ENCODE measurements at places on chromosomes 12 and 14.

- no peak for DNase-seq
These were observed 31.2 kb downstream of the NUAK1 start for GRCh38 chr12:106107566-106107965.

DNA sequence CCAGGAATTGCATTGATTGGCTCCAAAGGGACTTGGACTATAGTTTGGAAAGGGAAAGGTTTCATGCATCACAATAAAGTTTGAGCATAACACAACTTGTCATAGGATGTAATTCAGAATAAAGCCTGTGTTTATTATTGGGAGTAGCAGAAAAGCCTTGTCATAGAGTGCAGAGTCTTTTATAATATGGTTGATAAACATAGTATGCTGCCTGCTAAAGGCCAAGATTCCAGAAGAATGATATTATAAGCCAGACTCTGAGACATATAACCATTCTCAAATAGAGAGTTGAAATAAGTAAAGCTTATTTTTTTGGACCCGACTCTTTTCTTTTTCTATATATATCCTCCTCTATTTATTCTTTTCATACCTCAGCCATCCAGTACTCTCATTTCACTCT is 207.3 kb downstream of the LRIG3 start:
- no peak for DNase-seq

DNA sequence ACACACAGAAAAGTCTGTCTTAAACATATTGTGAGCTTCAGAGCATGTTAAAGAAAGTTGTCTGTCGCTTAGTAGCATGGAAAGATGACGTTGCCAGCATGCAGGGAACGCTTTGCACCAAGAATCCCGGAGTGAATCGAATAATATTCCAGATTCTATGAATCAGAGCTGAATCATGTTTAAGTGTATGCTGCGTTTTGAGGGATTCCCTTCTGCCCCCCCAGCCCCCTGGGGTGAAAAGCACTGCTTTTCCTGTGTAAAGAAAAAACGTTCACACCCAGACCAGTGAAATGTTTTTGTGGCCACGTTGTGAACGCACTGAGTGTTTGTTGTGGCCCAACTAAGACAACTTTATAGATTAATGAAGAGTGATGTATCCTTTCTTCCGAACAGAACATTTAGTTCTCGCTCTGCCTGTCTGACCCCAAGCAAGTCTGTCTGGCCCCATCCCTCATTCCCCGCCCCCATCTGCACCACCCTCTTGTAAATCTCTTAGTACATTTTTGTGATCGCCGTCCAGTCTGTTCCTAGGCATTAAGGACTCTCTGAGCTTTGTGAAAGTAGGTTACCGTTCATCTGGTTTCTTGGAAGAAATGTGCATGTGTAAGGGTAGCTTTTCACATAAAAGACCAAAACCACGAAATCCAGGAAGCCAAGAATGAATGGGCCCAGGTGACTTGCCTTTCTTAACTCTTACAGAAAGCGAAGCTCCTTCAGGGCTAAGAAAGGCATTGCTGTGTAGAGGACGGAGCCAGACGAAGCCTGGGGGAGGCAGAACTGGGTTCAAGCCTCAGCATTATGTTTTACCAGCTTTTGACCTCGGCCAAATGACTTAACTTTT is 103.0 kb downstream of the SAMD4A start:
- no peak for DNase-seq

DNA sequence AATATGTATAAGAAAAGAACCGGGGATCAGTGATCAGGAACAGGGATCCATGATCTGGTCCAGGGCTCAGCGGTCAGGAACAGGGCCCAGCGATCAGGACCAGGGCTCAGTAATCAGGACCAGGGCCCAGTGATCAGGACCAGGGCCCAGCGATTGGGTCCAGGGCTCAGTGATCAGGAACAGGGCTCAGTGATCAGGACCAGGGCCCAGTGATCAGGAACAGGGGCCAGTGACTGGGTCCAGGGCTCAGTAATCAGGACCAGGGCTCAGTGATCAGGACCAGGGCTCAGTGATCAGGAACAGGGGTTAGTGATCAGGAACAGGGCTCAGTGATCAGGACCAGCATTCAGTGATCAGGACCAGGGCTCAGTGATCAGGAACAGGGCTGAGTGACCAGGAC is 56.3 kb downstream of the TMEM121 start:
- DNase-seq = peak; percentile 36

DNA sequence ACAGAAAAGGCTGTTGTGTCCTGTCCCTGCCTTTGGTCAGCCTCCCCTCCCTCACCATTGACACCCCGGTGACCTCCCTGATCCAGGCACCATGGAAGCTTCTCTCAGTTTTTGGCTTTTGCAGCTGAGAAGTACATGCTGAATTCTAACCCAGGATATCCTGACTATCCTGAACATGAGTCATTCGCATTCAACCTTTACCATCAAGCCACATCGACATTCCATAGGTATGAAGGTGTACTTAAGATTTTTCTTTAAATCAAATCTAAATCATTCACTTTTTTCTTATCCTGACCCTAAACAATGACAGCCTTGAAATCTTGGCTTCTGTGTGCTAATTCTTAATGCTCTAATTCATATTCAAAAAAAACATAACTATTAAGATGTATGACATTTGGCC is 8.7 kb upstream of the KRT78 start:
- DNase-seq = no peak

- no peak for DNase-seq
These were observed 23.5 kb downstream of the BHLHE41 start for GRCh38 chr12:26101350-26101734.

GRCh38 chr14:59629444-59630287 is 53.1 kb upstream of the CCDC175 start:
- no peak for DNase-seq

GRCh38 chr12:104668274-104668718 is 211.5 kb downstream of the CHST11 start:
- DNase-seq = no peak

- DNase-seq = peak; percentile 31
These were observed 180.8 kb downstream of the C12orf50 start for GRCh38 chr12:87848248-87848868.

GRCh38 chr12:130170611-130171010 is 8.3 kb downstream of the FZD10 start:
- DNase-seq = no peak

GRCh38 chr14:101223561-101224162 is 320.1 kb upstream of the RTL1 start:
- DNase-seq = no peak

DNA sequence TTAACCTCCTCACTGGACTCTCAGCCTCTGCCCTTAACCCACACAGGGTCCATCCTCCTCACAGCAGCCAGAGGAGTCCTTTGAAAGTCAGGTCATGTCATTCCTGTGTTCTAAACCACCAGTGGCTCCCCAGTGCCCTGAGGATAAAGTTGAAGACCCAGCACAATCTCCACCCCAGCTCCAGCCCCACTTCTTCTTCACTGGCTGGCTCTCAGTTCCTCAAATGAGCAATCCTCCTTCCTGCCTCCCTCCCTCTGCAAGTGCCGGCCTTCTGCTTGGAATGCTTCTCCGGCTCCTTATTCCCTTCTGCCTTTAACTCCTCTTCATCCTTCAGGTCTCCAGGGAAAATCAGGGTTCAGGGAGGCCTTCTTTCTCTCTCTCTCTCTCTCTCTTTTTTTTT is 32.0 kb upstream of the SPPL3 start:
- DNase-seq = no peak

DNA sequence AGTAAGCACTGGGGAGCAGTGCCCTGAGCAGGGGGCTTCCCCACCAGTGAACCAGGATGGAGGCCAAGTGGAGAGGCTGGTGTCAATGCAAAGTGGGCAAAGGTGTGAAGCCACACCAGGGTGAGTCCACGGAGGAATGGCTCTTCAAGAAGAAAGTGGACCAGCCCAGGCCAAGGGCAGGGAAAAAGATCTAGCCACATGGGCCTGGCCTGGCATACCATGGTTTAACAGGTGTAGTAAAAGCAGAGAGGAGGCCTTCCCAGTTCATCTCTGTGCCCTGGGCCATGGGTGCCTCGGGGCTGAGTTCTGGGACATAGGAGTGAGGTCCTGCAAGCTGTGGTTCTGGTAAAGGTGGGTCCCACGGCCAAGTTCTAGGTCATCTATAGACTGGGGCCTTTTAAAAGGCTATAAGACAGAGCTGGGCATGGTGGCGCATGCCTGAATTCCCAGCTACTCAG is 153.4 kb downstream of the DPF3 start:
- no peak for DNase-seq

DNA sequence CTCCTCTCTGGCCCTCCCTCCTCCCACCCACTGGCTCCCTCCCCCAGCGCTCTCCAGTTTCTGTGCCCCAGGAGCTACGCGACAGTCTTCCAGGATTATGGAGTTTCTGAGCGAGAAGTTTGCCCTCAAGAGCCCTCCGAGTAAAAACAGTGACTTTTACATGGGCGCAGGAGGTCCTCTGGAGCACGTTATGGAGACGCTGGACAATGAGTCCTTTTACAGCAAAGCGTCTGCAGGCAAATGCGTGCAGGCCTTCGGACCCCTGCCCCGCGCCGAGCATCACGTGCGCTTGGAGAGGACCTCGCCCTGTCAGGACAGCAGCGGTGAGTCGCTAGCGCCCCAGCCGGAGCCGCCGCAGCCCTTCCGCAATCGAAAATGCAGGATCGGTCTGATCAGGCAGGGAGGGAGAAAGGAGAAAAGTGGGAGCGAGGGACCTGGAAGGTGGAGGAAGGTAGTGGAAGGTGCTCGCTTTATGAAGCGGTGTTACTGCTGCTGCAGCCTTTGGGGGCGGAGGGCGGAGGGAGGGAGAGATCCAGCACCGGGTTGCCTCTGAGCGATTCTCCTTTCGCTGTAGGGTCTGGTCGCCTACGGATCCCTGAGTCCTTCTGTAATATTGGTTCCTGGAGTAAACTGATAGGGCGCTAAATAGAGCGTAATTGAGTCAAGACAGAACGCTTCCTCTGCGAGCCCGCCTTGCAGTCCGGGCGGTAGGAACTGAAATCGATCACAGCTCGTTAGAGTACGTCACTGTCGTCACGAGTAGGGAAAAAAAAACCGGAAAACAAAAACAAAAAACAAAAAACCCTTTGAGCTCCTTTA is at the start of gene ALX1:
ALX1 (plus strand) TSS at position 56 of the 819 bp plus-strand sequence; CDS start at position 98, 42 bp downstream.
- DNase-seq = no peak
